ENCODE measurements at places on chromosomes 12 and 14.

DNA sequence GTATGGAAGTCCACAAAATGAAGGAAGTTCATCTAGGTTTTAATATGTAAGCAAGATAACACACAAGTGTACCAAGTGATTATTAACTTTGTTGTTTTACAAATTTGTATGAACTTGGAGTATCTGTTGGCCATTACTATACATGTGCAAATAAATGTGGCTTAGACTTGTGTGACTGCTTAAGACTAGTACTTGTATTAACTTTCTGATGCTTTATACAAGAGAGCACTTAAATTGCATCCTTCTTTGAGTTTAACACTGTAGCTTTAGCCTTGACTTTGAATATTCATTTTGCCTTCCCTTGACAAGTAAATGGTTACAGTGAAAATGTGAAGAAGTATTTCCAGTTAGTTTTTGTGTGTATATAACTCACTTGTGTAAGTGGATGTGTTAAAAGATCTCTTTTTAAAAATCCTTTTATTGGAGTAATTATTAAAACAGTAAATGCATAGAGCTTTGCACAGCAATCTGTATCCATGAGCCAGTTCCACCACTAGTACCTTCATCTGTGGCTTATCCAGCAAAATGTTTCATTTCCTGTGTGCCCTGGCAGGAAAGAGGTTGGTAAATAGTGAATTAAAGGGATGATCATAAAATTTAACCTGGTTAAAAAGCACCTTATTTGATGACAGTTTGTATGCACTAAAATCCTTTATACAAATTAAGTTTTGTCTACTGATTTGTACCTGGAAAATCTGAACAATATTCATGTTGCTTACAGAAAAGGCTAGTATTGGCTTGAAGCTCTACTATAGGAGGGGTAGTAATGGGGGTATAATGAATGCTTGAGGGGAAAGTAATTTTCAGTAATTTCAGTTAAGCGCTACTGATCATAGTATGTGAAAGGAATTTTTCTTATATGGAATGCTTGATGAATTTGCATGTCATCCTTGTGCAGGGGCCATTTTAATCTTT lies 8.0 kb downstream of the PNN start:
- DNase-seq = no peak

DNA sequence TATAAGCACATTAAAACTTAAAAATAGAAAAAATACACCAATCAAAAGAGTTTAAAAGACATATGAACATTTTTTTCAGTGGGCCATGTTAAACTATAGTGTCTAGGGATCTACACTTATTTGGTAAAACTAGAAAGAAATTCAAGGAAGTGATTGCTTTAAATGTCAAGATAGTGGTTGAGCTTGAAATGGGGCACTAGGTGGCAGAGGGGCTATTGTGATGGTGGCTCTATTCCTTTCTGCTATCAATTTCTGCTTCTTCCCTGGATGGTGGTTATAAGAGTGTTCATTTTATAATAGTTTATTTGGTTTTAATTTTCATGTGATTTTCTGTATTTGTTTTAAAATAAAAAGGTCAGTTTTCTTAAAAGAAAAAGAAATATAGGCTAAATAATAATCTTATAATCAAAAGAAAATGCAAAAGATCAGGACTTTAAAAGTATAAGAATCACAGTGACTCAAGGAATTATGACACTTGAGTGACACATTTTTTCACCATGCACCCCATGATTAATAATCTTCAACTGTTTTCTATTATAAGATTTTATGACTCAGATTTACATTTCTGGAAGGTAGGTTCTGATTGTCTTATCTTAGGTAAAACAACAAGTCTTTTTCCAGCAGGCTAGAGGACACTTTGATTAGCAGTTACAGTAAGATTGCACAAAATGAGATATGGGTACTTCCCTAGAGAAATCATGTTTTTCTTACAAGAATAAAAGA lies 137.5 kb downstream of the FSCB start:
- DNase-seq = no peak

DNA sequence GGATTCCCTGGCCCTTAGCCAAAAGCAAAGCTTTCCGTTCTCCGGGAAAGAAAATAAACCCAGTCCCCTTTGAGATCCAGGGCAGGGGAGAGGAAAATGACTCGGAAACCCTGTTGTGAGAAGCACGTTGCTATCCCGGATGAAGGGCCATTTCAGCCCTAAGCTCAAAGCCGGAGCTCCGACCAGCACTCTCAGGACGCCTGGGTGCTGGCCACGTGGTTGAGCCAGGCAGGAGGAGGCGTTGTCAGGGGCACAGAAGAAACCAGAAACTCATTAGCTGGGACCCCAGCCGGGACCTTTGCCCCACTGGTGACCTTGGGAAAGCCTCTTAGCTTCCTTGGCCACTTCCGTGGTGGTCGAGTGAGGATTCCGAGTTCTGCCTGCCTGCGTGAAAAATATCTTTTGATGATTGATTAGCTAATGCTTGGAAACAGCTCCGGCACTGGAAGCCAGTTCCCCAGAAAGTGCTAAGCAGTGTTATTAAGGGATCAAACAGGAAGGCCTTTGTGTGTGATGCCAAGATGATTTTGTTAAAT lies 57.6 kb upstream of the FZD10 start:
- DNase-seq = no peak

DNA sequence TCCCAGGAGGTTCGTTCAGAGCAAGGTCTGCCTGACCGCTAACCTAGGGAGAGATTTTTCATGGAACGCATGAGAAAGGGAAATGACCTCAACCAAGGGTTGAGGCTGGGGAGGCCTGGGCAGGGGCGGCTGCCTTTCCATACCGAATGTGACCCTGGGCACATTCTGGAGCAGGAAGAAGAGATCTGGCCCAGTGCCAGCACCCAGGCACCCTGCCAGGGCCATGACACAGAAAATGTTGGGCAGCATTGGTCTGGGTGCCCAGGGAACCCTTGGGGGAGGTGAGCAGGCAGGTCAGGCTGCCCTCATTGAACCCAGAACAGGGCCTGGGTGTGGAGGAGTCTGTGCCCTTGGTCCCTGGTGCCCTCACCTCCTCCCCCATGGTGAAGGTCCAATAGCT lies 106.8 kb downstream of the CALM1 start:
- no peak for DNase-seq

- DNase-seq = no peak
Observed at GRCh38 chr14:28102001-28102400, 664.6 kb upstream of the FOXG1 start.

DNA sequence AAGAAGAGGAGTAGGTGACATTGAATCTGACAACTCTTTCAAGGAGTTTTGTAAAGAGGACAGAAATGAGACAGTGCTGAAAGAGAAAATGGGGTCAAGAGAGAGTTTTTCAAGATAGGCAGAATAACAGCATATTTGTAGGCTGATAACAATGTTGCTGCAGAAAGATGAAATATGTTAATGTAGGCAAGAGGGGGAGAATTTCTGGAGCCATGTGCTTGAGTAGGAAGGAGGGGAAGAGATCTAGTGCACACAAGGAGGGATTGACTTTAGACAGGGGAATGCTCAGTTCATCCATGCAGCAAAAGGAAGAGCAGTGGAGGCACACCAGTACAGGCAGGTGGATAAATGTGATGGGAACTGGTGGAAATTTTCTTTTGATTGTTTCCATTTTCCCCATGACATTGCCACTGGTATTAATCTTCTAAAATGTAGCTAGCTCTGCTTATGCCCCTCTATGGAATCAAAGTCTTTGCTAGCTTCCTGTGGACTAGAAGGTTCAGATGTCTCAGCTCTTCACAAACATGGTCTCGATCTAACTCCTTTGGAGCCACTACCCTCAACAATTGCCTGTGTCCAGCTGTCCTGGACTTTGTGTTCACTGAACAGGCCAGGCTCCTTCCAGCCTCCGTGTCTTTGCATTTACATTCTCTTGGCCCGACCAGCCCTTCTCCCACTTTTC lies 9.1 kb downstream of the PROX2 start:
- no peak for DNase-seq

DNA sequence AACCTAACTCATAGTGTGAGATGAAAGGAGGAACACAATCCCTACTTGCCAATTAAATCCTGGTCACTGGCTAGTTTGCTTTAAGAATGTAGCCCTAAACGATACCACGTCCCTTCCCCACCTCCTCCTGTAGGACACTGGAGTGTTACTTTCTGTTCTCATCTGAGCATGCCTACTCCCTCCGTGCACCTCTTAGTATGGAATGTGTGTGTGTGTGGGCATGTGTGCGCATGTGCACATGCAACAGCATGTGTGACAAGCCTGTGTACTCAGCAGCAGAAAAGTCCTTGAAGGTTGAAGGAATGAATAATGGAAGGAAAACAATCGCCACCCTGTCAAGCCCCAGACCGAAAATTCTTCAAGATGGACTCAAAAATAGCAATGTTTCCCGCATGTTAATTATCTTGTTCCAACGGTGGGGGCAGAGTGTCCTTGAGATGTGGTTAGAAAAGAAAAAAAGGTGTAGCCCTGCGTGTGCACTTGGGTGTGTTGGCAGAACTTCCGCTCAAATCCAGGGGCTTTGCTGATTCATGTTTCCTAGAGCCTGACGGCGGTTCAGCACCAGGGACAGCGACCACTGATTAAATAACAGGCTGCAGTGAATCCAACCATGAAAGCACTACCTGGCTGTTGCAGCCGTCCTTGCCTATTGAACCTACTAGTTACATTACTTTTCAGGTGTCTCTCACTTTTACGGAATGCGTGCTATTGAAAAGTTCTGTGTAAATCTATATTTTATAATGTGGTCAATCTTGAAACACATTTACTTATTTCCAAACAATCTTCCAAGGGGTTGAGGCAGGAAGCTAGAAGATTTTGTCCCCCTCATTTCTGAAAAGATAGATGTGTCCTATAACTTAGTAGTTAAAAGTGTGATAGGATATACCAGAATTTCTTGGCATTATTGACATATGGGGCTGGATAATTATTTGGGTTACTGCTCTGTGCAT lies 79.8 kb downstream of the SRRM4 start:
- DNase-seq = no peak

GRCh38 chr14:26702721-26703230 lies 104.9 kb upstream of the NOVA1 start:
- no peak for DNase-seq

Measured in activated CD4-positive, alpha-beta T cell treated with anti-CD3 and anti-CD28 coated beads for 24 hours (primary cell).